ENCODE measurements at places on chromosomes 11 and 22.

GRCh38 chr11:10550503-10551289 is 9.7 kb upstream of the RNF141 start:
- no peak for DNase-seq

- no peak for DNase-seq
These were observed 60.9 kb downstream of the LRP5 start for GRCh38 chr11:68373189-68373814.

- DNase-seq: no peak
These were observed 6.9 kb upstream of the IGF2 start for GRCh38 chr11:2146051-2146450.

DNA sequence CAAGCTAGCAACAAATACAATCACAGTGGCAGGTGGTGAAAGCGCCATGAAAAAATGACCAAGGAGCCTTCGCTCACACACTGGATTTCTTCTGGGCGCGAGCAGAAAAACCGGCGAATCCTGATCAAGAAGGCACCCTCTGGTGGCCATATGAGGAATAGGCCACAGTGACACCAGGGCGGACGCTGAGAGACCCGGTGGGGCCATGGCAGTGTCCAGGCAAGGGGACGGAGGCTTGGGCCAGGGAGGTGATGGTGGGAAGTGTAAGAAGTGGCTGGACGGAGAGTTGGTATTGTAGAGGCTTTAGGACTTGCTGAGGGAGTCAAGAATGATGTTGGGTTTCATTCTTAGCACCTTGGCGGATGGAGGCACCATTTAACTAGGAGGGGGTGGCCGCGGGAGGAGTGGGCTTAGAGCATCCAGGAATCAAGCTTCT is 16.9 kb upstream of the RAC2 start:
- no peak for DNase-seq
